Right lung (tissue), 10 donors: ENCODE measurements at places on chromosomes 5 and 9. TPM values are rescaled to one million over a fixed set of nuclear protein-coding genes. Genes with fewer than 3 reads are reported as not detected.

DNA sequence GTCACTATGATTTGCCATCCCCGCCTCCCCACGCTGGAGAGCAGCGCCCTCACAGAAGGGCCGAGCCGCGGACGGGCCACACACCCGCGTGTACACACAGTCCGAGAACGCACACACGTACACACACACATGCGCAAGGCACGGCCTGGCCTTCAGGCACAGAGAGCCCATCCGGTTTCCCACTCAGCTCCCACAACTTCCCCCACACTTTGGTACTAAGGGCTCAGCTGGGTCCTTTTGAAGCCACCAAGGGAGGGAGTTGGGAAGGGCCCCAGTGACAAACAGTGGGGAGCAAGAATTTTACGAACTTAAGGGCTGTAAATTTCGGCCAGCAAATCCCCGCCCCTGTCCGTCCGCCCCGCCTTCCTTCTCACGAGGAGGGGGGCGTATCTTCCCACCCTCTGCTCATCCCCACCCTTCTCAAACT, 133.3 kb upstream of the HAND1 start:
- no peak for DNase-seq

The ESM1 gene
- 5.4 TPM for polyA plus RNA-seq

DNA sequence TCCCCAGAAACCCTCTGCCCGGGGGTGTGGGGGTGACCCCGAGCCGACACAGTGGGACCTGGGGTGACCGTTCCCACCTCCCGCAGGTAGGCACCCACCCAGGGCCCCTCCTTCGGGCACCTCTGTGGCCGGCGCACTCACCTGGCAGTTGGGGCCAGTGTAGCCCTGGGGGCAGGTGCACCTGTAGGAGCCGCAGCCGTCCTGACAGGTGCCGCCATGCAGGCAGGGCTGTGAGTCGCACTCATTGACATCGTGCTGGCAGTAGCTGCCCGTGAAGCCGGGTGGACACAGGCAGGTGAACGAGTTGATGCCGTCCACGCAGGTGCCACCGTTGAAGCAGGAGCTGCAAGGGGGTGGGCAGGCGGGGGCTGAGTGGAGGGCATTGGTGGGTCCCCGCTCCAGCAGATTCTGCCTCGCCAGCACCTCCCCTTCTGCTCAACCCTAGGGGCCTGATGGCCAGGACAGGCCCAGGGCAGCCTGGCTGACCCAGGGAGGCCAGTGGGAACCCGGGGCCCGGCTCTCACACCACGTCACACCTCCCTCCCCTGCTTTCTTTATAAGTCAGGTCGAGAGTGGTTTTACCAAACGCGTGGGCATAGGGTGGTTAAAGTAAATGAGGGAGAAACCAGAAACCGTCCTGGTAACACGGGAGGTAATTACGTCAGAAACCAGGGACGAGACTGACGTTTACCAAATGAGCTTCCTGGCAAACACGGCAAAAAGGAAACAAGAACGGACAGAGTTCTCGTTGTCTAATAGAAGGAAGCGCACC, 26.1 kb upstream of the SEC16A start:
- no peak for DNase-seq

The ENTPD2 gene
- 5.4 TPM for polyA plus RNA-seq

The FOXD1 gene
- polyA plus RNA-seq, result 0.25 TPM

DNA sequence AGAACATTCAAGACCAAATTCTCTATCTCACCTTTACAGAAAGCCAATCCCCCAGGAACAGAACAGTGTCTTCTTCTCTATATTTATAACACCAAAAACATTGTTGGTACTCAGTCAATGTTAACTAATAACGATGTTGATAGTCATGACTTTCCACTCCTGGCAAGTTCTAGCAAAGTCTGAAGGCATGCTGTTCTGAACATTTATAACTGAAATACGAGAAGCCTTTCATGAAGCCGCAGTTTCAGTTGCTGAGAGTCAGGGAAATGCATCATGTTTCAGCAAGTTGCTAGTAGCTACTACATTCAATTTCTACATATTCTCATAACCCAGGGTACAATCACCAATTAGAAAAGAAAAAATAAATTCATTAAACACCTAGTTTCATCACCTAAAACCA, 301.4 kb downstream of the PDE4D start:
- DNase-seq, result no peak

DNA sequence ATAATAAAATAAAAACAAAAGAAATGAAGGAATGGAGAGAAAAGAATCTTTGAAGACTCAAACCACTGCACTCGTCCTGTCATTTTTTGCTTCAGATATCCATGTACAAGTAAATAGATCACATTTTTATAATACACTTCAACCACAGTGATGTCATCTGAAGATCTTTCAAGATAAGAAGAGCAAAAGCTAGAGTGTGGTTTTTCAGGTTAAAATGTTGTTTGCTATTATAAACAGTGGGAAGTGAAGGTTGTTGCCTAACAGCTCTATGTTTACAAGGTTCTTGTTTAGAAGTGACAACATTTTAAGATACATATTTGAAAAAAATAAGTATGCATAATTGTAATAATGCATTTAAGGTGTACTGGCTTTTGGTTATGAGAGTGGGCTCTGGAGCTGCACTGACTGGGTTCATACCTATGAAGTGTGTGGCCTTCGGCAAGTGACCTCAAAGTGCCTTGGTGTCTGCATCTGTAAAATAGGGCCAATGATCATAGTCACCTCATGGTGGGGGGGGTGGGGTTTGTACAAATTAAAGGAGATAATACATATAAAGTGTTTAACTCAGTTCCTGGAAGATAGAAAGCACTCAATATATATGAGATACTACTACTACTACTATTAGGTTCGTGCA, 45.5 kb upstream of the IL7R start:
- no peak for DNase-seq
